Memory B cell (primary cell): ENCODE measurements at places on chromosomes 5 and 9.

DNA sequence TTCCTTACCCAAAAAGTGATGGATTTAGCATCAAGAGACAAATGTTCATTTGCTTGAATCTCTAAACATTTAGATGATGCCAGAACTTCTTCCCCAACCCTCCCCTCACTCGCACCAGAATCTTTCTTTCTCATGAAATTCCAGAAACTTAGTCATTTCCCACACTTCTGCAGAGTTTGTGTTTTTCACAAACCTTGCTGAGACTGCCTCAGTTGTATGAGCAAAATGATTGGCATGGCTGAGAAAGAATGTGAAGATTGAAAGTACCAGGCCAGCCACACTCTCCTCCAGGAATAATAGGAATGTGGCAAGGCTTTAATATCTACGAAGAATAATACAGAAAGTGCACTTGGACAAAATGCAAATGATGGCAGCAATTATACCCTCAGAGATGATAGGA, 428.3 kb upstream of the CDH6 start:
- no peak for DNase-seq

DNA sequence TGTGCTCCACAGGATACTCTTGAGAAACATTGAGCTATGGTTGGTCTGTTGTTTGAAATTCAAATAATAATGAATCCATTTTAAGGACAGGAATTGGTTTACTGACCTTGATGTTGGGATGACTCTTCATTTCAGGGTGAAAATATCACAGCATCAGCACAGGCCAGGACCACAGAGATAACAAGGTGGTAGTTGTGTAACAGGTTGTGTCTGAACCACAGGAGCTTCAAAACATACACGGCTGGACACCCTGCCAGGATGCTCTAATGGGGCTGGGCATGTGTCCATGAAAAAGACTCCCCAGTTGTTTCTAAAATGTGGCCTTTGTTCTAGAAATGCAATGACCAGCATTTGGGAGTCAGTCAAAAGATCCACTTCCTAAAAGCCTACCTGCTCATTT, 69.8 kb downstream of the ACO1 start:
- DNase-seq = no peak

DNA sequence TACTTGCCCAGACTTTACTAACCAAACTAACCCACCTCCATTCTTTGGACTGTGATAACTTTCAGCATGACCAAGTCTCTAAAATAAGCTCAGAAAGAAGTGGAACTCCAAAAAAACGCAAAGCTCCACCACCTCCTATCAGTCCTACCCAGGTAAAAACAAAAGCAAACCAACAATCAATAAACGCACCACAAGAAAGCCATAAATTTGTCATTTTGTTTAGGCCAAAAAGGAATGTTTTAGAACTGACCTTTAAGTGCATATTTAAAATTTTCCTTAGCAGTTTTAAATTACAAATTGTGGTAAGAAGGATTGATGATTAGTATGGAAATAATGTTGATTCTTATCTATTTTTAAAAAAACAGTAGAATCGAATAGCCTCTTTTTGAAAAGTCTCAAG, 25.5 kb upstream of the TTC23L start:
- no peak for DNase-seq

- DNase-seq = no peak
Measured at GRCh38 chr5:140083650-140084049, 30.3 kb upstream of the PURA start.

- DNase-seq = no peak
Measured at GRCh38 chr5:20360263-20360662, 372.3 kb upstream of the CDH18 start.

GRCh38 chr5:102773133-102773532, 18.0 kb downstream of the PAM start:
- no peak for DNase-seq

DNA sequence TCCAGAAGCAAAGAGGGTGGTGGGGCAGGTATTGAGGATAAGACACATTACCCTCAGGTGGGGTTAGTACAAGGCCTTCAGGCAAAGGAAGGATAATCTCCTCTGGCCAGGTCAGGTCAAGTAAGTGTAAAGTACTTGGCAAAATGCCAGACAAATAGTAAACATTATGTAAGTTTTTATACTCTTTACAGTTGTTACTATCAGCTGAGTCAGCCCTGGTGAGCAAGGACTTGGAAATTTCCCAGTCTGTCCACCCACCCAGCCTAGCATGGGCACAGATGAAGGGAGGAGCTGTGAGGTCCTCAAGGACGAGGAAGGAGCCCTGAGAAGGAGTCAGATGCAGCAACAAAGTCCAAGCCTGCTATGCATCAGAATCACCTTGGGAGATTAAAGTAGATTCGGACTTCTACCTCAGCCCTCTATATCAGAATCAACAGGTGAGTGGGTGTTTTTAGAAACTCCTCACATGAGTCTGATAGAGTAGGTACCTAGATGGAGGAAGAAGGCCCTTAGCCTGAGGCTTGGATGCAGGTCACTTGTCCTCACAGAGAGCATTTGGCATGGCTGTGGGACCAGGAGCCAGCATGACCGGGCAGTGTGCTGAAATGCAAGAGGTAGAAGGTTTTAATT, 50.2 kb upstream of the BARX1 start:
- no peak for DNase-seq

- no peak for DNase-seq
Measured at GRCh38 chr9:101582553-101582952, 12.2 kb downstream of the PPP3R2 start.

- no peak for DNase-seq
Measured at GRCh38 chr9:88782931-88783710, 208.1 kb upstream of the S1PR3 start.

- DNase-seq = peak; percentile 34
Measured at GRCh38 chr9:81687521-81688261, 1.7 kb downstream of the TLE1 start.
